Mesenteric fat pad (tissue), 1 donor: ENCODE measurements at places on chromosomes 5 and 9. TPM values are rescaled to one million over a fixed set of nuclear protein-coding genes. Genes with fewer than 3 reads are reported as not detected.

Gene VCAN
- 224 TPM for total RNA-seq

Gene CER1
- not detected for total RNA-seq

Gene C9orf43
- total RNA-seq = 0.45 TPM

Gene PBX3
- total RNA-seq = 28.8 TPM

Gene TRIM41
- total RNA-seq = 22.1 TPM

DNA sequence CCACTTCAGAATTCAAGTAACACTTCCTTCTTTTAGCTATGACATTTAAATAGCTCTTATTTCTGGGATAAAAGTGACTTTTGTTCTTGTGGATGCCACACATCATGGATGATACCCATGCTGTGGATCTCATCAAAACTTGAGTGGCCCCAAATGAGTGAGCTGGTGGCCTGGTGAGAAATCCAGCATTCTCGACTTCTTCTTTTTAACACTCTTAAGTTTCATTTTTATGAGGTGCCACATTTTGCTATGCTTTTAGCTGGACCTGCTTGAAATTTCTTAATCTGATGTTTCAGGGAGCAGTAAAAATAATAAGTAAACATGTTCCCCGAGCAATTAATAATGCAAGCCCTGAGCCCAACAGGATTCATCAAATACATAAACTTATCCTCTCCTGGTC, 384.8 kb upstream of the MEF2C start:
- no peak for DNase-seq

GRCh38 chr5:139849942-139850341, 54.3 kb downstream of the PSD2 start:
- DNase-seq = no peak

- DNase-seq = no peak
Measured at GRCh38 chr9:37987467-37987981, 81.5 kb downstream of the SHB start.

GRCh38 chr5:62030326-62030725, 275.7 kb upstream of the KIF2A start:
- DNase-seq = no peak

GRCh38 chr9:34810187-34810524, 100.2 kb upstream of the CCL21 start:
- DNase-seq = no peak

DNA sequence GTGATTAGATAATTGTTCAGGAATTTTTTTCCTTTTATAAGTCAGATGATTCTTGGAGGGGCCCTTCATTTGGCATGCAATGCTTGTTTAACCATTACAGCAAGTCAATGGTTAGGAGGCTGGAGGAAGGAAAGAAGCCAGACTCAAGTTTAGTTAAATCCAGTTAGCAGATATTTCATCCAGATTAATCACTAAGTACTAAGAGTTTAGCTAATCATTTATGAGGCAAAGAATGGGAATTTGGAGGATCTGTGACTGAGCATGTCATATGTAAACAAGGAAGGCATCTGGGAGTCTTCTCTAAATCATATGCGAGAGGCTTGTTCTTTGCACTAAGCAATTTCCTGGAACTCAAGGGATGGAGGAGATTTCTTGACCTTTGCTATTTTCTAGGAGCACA, 145.3 kb upstream of the SGCD start:
- no peak for DNase-seq

DNA sequence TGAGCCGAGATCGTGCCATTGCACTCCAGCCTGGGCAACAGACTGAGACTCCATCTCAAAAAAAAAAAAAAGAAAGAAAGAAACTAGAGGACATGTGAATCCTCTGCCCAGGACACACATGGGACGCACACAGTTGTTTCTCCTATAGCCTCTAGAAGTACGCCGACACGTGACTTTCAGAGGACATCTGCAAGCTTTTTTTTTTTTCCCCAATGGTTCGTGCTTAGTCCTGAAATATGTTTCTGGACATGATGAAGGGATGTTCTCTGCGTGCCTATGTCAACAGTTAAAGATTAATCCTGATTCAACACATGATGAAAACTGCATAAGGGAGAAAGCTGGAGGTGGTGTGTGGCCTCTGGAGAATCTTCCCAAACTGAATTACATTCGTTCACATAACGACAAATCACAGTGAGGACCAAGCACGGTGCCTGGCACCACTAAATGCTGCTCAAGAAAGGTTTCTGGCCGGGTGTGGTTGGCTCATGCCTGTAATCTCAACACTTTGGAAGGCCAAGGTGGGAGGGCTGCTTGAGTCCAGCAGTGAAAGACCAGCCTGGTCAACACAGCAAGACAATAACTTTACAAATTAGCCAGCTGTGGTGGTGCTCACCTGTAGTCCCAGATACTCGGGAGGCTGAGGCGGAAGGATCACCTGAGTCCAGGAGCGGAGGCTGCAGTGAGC, 9.8 kb downstream of the COL23A1 start:
- DNase-seq = no peak

DNA sequence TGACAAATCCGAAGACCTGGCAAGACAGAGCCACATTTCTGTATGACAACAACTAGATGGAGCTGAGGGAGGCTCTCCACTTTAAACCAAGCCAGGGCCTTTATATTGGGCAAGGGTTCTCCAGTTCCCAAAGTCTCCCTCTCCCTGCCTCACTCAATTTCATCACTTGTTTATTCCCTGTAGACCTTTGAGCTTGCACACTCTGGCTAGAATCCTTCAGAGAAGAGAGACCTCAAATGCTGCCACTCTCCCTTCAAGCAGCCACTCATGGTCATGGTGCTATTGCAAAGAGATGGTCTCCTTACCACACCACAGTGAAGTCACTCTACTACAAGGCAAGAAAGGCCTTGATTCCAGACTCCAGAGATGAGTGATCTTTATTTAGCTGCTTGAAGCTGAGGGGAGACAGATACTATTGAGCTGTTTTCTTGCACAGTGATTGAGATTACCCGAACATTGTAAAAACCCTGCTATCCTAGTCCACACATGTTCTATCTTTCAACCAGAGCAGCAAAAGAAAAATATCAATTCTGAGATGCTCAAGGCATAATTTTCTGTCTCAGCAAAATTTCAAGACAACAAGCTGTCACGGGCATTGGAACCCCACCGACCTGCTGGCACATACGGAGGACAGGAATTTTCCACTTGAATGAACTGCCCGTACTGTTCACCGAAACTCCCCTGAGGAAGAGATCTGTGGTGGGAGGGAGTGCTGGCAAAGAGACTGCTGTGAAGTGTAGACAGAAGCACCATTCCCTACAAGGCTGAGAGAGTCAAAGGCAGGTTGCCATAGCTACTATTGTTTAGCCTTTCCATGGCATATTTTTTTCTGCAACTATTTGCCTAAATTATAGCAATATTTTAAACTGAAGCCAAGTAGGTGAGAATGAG, 81.1 kb downstream of the CDO1 start:
- no peak for DNase-seq

DNA sequence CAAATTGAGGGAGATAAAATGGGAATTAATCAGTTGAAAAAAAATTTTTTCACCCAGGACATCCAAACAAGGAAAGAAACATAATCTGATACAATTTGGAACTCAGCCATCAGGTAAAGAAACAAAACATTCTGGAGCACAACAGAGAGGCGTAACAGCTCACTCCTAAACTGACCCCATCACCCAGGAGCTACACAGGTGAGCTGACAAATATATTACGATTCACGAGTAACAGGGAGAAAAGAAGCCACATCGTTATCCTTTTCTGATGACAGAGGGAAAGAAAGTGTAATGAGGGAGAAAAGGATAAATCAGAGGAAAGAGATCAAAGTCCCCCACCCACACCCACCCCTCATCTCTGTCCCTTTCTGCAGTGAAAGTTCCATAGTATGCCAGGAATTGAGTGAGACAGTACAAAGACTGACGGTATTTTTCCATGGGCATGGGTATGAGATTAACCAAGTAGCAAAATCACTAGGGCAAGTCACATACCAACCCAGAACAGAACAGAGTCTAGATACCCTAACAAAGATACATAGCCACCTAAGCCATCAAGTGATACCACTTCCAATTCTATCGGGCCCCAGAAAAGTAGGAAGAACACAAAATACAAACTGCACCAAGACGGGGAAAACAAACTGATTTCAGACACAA, 45.4 kb downstream of the TMEM245 start:
- no peak for DNase-seq

- no peak for DNase-seq
Measured at GRCh38 chr9:129989740-129990139, 53.2 kb downstream of the FNBP1 start.

DNA sequence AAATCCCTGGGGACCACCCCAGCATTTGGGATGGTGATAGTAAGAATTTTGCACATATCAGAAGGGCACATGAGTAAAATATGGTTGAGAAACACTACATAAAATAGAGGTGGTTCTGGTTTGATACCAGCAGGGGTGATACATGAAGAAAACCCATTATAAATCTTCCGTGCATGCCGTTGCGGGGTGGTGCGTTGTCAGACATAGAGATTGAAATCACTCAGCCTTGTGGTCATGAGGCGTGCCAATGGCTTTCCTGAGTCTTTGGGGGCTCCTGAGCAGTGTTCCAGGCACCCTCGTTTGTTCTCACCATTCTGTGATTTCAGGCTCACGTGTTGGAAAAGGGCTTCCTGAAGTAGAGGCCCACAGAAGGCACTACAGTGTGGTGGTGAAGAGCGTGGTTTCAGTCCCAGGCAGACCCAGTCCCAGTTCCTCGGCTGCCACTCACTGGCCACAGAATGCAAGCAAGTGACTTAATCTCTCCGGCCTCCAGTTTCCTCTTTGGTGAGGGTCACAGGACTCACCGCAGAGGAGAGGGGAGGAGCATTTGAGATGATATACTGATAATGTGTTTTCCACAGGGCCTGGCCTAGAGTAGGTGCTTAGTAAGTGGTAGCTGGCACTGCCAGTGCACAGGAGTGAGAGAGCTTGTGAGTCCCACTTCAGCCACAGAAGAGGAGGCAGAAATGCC, 20.5 kb upstream of the GLRX start:
- no peak for DNase-seq

GRCh38 chr9:112007575-112008240, 111.1 kb downstream of the UGCG start:
- DNase-seq = no peak
